ENCODE measurements at places on chromosomes 5 and 9.

DNA sequence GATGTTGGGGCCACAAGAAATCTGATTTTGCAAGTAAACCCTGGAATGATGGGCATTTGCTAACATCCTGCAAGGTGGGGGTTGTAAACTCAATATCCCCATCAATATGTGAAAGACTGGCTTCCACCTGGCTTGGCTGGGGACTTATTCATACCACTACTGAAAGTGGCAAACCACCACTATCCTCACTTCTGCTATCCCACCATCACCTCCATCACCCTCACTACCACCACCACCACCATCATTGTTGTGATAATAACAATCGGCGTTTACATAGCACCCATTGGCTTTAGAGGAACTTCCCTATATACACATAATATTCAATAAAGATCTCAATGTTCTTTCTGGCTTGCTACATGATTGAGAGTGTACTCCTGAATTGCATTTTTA lies 224.7 kb upstream of the DAP start:
- no peak for DNase-seq

GRCh38 chr9:19140259-19140658 lies 13.0 kb upstream of the PLIN2 start:
- no peak for DNase-seq

DNA sequence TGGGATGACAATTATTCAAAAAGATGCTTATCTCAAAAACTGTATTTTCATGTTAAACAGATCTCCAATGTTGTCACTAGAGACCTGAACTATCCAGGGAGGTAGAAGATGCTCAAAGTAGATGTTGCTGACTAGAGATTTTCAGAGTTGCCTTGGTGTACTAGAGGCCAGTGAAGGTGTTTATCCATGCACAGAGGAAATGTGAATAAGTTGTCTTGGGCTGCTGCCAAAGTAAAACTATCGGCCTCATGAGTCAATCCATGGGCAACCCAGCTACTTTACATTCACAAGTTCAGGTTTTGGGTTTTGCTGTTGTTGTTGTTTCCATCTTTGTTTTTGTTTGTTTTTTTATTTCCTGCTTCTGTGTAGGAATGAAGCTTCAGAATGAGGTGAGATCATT lies 141.1 kb upstream of the RANBP3L start:
- DNase-seq: no peak

GRCh38 chr5:113969901-113970300 lies 392.0 kb upstream of the KCNN2 start:
- DNase-seq: no peak

DNA sequence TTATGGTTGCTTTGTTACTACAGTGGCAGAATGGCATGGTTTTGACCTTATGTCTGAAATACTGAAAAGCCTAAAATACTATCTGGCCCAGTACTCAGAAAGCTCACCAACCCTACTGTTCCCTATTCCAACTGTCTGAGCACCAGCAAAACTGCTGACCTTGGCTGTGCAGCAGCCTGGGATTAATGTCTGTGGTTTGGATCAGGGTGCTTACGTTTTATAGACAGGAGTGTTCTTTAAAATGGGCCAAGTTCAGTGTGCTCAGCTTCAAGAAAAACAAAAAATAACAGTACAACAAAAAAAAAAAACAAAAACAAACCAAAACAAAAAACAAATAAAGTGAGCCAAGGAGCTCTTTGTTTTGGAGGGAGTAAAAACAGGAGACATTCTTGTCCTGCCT lies 36.4 kb downstream of the SLC28A3 start:
- DNase-seq: no peak

GRCh38 chr5:14199902-14200301 lies 56.8 kb downstream of the TRIO start:
- DNase-seq: no peak

GRCh38 chr5:146920351-146920881 lies 41.9 kb upstream of the PPP2R2B start:
- no peak for DNase-seq

GRCh38 chr9:86828631-86829030 lies 118.7 kb downstream of the GAS1 start:
- no peak for DNase-seq

Data from activated gamma-delta T cell treated with anti-CD3 and anti-CD28 coated beads, Interleukin-2, amount 50 U/mL, for 16 hours (primary cell).